ENCODE measurements at places on chromosomes 11 and 22.

DNA sequence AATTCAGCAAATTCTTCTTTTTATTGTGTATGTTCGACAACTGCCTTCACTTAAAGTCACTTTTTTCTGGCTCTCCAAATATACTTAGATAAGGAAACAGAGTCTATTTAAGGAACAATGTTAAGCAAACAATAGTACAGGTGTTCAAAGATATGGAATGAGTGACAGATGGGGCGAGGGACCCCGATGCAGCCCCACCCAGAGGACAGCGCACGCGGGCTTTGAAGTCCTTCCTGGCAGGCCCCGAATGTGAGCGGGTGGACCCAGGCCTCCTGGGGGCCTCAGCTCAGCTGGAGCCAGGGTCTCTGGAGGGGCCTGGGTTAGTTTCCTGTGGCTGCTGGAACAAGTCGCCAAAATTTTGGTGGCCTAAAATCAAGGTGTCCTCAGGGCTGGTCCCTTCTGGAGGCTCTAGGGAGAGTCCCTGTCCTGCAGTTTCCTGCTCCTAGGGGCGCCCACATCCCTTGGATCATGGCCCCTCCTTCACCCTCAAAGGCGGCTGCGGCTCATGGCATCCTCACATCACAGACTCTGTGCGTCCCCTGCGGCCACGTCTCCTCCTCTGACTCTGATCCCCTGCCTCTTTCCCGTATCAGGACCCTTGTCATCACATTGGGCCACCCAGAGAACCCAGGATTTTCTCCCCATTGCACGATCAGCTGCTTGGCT is 40.6 kb upstream of the KCNQ1OT1 start:
- no peak for DNase-seq

DNA sequence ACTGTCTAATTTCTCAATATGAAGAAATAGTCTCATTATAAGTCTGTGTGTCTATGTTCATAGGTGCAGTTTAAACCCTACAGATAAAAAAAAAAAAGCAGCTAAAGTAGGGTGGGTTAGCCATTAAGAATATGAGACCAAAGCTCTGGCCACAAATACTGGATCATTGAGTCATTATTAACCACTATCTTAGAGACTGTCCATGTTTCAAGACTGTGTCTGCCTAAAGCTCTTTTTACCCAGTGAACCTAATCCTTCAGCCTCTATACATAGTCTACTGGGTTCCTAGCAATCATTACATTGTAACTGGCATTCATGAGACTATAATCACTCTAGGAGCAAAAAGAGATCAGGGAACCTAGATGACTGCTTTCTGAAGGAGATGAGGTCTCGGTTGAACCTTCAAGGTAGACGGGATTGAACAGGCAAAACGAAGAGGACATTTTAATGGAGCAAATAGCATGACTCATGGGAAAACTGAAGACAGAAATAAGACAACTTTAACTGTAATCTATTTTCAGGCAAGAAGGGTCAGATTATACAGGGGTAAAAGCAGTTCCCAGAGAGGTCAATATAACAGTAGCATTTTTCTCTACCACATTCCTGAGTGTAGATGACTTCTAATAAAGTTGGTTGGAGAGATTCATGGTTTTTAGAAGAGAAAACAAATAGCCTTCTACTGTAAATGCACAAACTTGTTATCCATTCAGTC is 64.0 kb upstream of the FIBIN start:
- no peak for DNase-seq

- DNase-seq = no peak
Observed at GRCh38 chr11:103963648-103964047, 72.8 kb upstream of the DDI1 start.

DNA sequence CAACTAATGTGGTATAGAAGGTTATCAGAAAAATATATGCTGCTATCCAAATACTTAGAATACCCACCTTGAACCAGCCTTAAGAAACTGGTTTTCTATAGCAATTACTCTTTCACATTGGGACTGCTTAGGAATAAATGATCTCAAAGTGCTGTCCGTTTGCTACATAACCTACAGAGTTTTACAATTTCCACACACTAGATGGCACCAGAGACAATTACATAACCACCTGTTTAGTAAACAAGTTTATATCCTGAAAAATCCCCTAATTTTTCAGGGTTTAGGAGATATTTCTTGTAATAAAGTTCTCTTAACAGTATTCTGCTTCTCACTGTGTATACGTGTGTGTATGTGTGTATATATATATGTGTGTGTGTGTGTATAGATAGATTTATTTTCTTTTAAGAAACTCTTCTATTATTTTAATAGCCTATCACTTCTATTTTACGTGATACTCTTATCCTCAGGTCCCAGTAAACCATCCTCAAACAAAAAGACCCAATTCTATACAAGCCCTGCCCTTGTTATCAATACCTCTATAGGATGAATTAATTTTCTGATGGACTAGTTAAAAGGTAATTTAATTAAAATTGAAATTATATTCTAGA is 6.7 kb upstream of the OR5I1 start:
- no peak for DNase-seq

- no peak for DNase-seq
Observed at GRCh38 chr11:58394195-58394594, 12.5 kb downstream of the OR5B3 start.

All from NCI-H2227 treated with DMSO at 0.1 percent for 48 hours (cell line).